Stimulated activated CD4-positive, alpha-beta T cell treated with anti-CD3 and anti-CD28 coated beads, Interleukin-12 subunit alpha, Interleukin-12 subunit beta, amount 100 ng/mL, for 24 hours (primary cell): ENCODE measurements at places on chromosomes 13 and 19.

- no peak for DNase-seq
Observed at GRCh38 chr19:35519291-35519690, 5.8 kb upstream of the DMKN start.

- no peak for DNase-seq
Observed at GRCh38 chr19:4609878-4610511, 29.3 kb upstream of the TNFAIP8L1 start.

GRCh38 chr13:64471916-64472315 lies 2758.2 kb downstream of the PCDH9 start:
- no peak for DNase-seq

GRCh38 chr13:112545856-112546255 lies 42.1 kb downstream of the TUBGCP3 start:
- DNase-seq: no peak

DNA sequence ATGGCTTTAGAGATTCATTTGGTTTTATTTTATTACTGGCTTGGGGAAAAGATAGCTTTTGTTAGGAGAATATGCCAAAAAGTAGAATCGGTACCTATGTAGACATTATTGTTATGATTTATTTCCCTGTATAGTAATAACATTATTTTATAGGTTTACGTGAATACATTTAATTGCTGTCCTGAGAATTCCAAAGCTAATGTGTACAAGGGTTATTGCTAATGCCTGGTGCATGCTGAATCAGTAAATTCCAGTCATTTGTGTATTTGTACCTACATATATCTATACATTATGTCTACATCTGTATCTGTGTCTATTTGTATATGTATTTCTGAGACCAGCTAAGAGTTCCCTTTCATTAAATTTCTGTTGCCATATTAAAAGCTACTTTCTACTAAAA lies 550.9 kb downstream of the GPC6 start:
- DNase-seq: no peak

GRCh38 chr19:50344661-50345318 lies 15.6 kb upstream of the KCNC3 start:
- no peak for DNase-seq

DNA sequence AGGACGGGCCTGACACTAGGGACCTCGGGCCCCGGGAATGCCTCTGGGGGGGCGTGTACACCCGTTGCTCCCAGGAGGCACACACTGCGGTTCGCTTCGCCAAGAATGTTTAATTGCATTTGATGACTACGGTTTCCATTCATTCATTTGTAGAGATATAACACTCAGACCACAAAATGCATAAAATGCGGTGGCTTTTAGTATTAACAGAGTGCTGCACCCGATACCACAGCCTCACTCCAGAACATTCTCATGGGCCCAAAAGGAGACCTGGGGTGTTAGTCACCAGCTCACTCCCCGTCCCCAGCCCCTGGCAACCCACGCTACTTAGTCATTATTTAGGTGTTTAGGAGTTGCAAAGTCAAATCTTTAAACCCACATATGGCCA lies 21.8 kb downstream of the HCN2 start:
- DNase-seq: peak; percentile 65

- DNase-seq: no peak
Observed at GRCh38 chr13:112887557-112887991, 81.4 kb upstream of the MCF2L start.

DNA sequence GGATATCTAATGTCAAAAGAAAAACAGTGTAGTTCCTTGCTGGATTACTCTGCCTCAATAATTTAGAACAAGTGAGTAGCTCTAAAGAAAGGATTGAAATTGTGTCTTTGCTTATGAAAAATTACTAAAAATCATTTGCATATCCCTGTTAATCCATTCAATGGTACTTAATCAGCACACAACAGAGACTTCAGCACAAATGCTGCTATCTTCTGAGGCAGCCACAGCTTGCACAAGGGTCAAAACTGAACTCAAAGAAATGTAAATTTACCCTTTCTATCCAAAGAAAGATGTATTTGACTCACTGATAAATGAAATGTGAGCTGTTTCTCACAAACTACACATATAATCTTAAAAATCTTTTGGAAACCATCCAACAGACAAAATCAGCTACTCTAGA lies 116.2 kb downstream of the LHFPL6 start:
- no peak for DNase-seq

DNA sequence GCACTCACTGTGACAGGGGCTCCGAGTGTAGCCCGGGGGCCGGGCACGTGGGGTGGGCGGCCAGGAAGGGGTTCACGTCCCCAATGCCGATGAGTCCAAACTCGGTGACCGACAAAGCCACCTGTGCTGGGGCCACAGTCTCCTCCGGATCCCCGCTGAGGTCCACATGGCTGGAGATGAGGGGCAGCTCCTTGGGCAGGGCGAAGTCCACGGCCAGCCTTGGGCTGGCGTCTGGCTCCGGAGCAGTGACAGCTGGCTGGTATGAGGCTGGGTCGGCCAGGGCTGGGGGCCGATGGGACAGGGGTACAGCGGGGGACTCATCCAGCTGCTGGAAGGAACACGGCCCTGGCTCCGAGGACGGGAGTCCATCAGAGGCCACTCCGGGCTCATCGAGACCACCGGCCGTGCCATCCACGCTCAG lies 15.9 kb upstream of the PLPP2 start:
- DNase-seq: no peak

- DNase-seq: no peak
Observed at GRCh38 chr13:63605962-63606361, 2190.3 kb upstream of the PCDH20 start.

DNA sequence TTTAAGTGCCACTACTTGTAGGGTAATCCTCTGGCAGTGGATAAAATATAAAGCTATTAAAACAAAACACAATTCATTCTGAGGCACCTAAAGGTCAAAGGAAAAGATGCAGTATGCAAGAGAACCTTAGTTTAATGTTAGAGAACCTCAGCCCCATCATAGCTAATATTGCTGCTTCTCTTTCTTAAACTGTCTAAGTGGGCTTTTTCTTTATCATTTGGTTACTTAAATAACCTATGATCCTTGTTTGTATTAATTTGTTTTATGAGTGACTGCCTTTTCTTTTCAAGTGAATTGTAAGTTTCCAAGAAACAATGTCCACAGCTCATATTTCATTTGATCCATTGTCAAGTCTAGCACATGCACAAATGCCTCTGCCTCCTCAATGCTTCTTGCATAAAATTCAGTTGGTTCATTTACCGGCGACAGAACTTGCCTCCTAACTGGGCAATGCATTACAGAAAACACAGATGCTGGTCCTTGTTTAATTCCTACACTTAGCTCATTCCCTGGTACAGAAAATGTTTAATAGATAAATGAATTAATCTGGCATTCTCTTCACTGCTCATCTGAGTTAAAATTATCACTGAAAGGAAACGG lies 1049.8 kb downstream of the OLFM4 start:
- no peak for DNase-seq

GRCh38 chr19:45152504-45153338 lies 8.1 kb downstream of the NKPD1 start:
- no peak for DNase-seq

DNA sequence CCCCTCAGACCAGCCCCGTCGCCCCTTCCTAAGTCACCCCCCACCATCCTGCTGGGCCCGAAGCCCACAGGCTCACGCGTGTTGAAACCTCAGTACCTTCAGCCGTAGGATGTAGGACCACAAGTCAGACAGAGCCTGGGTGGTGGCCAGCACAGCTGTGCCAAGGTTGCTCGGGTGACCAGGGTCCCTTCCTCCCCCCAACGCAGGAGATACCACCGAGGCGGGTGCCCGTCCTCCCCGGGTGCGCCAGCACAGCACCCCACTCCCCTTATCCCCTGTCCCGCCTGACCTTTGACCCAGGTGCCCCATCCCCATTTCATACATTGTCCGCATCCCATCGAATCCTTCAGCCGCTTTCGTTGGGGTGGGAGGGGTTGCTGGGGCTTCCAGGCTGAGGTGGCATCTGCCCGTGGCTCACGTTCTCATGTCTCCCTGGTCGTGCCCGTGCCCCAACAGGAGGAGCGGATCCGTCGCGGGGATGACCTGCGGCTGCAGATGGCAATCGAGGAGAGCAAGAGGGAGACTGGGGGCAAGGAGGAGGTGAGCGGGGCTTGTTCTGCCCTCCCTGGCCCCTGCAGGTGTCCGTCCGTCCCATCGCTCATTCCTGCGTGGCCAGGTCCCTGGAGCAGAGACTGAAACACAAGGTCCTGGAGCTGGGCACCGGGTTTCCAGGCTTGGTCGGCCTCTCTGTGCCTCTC lies 14.5 kb downstream of the EPN1 start:
- DNase-seq: no peak

GRCh38 chr19:7534531-7535046 lies 928 bp upstream of the PNPLA6 start:
- DNase-seq: peak; percentile 39

DNA sequence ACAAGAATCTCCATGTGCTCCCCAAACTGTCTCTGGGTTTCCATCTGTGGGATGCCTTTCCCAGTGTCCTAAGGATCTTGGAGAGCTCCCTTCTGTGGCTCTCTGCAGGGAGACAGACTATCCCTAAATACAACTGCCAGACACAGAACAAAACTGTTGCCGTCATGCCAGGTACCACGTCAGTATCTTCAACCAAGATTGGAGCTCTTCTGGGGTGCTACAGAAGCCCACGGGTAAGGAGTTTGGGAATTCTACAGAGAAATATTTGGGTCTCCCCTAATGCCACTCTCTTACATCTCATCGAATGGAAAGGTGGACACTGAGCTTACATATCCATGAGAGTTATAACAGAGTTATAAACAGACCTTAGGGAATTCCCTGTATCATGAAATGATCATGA lies 4.9 kb upstream of the MBD3L3 start:
- DNase-seq: no peak

- no peak for DNase-seq
Observed at GRCh38 chr13:107079423-107080049, 511.6 kb upstream of the ARGLU1 start.

GRCh38 chr19:41811036-41811435 lies 14.6 kb downstream of the CEACAM3 start:
- DNase-seq: no peak

GRCh38 chr19:46624958-46625661 lies at the start of gene PTGIR:
PTGIR (minus strand) TSS chr19:46625089; CDS start chr19:46624225, 864 bp downstream.
- peak; percentile 39 for DNase-seq

DNA sequence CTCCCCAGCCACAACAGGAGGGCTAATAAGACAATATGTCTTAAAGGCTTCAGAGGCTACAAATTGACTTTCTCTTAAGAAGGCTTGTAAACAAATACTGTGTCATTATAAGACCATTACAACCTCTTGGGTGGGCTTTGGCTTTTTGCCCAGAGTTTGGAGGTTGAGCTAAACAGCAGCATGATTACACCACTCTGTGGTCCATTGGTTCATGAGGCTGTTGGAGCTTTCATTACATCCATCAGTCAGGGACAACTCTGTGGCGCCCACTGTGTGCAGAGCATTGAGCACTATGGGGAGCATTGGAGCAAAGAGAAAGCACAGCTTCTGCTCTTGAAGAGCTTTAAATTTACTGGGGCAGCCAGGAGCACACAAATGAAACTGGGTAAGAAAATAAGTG lies 75.9 kb downstream of the TNFSF11 start:
- DNase-seq: no peak

- DNase-seq: no peak
Observed at GRCh38 chr13:45828256-45828968, 23.1 kb downstream of the SIAH3 start.

DNA sequence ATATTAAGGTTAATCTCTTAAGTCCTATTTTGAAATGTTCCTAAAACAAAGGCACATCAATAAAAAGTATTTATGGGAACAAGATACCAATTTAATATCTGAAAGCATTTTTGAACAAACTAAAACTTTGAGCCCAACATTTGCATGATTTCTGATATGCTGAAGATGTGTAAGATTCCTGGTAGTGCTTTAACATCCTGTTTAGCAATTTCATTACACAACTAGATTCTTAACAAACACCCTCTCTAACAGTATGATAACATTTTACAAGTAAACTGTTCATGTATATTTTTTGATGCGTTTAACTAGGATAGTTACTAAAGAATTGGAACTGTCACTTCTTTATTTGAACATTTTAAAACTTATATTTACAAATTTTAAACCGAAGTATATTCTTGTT lies 63.9 kb downstream of the DACH1 start:
- DNase-seq: no peak

- DNase-seq: no peak
Observed at GRCh38 chr13:37811441-37811840, 58.1 kb downstream of the TRPC4 start.
